ENCODE measurements at places on chromosomes 4 and X.
A peak's percentile ranks its signal among the peaks of the same experiment; 100 is the strongest.

DNA sequence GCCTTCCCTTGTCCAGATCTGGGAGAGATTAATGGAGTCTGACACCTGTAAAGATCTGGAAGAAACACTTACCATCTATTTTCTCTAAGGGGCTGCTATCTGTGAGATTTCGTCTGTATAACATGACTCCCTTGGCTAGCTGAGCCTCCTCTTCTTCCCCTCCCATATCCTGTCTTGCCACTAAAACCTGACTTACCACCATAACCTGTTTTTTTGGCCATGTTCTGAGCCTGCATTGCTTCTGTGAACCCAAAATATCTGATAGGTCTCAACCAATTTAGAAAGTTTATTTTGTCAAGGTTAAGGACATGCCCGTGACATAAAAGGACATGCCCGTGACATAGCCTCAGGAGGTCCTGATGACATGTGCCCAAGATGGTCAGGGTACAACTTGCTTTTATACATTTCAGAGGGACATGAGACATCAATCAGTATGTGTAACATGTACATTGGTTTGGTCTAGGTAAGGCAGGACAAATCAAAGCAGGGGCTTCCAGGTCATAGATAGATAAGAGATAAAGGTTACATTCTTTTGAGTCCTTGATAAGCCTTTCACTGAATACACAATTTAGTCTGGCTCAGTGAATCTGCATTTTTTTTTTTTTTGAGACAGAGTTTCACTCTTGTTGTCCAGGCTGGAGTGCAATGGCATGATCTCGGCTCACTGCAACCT is 11.4 kb downstream of the MGST2 start:
- DNase-seq: no peak

DNA sequence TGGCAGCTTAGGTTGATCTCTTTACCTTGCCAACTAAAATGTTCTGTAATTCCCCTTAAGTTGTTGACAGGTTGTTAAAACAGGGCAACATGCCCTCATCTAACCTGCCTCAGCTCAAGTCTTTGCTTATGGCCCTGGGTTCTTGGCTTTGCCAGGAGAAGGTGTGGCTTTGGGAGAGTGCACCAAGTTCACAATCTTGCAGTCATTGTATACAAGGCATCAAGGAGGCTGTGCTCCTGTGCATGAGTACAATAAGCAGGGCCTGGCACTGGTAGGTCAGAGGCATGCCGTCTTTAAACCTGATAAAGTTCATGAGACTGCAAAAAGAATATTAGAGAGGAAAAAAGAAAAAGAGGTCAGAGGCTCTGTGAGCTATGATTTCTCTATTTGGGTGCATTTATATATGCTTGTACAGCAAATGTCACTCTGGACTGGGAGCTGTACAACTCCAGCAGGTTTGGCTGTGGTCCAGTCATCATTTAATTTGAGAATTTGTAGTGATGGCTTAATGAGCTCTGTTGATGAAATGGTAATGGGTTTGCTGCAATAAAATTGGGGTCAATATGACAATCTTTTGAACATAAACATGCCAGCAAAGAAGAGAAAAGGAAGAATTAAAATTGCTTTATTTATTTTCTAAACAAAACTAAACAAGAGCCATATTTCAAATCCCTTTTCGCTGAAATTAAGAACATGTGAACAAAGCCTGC is 30.3 kb downstream of the AREG start:
- no peak for DNase-seq

GRCh38 chr4:82892467-82892802 is 1.5 kb upstream of the SEC31A start:
- DNase-seq: no peak

DNA sequence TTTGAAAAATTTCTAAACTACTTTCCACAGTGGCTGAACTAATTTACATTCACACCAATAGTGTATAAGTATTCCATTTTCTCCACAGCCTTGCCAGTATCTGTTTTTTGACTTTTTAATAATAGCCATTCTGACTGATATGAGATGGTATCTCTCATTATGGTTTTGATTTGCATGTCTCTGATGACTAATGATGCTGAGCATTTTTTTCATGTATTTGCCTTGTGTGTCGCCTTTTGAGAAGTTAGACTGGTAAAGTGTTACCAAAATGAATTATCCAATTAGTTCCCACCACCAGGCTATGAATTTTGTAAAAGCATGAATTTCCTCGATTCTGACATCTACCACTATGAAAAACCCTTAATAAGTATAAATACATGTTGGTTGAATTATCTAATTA is 242.2 kb upstream of the GK2 start:
- DNase-seq: no peak

DNA sequence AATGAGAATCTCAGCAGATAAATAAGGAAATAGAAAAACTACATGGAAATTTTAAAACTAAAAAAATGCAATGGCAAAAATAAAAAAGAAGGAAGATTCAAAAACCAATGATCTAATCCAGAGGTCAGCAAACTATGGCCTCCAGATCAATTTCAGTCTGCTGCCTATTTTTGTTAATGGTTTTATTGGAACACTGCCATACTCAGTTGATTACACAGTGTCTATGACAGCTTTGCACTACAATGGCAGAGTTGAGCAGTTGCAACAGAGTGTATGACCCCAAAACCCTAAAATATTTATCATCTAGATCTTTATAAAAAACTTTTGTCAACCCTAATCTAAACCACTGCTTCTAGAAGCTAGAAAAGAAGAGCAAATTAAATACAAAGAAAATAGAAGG is 170.3 kb downstream of the RAB28 start:
- no peak for DNase-seq

- DNase-seq: no peak
Observed at GRCh38 chr4:117814277-117815246, 219.7 kb upstream of the NDST3 start.

- DNase-seq: no peak
Observed at GRCh38 chr4:120855307-120856001, 67.1 kb downstream of the PRDM5 start.

DNA sequence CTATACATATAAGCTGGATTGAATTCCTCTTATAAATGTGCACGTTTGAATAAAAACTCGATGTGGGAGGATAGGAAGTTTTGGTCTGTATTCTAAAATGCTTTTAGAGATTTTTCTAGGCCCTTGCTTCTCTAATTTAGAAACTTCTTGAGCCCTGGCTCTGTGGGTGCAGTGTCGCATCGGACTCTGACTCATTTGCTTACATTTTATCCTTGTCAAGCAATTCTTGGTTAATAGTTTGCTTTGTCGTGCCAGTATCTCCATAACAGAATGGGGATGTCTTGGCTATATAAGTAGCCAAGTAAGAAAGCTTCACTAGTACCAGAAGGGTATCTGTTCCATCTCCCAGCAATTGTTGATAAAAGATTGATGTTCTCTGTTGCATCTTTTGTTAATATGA is 10.7 kb downstream of the SGMS2 start:
- DNase-seq: no peak

DNA sequence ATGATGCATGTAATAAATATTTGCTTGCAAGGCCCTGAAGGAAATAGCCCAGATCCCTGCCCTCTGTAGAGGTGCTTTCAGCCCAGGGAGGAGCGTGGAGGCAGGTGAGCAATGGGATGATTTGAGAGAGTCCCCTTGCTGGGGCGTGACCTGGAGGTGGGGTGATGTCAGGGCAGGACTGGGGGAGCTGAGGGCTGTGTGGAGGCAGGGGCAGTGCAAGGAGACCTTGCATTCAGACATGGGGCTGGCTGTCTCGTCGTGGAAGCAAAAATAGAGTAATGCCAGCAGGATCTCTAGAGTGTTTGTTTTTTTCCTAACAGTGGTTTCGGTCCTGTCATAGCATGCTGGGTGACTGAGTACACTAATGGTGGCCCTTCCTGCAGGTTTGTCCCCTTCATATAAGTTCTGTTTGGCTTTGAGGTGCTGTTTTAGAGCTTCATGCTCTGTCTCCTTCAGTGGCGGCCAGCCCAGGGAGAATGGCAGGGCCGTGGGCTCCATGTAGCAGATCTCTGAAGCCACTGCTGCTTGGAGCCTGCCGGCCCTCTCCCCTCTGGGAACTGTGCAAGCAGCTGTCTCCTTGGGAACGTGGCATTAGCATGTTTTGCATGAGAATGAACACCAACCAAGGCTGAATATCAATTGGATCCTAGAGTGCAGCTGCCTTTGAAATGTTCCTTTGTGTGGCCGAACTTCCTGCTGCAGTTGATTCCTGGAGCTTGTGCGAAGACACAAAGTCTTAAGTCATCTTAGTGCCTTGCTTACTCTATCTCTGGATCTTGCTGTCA is 39.3 kb upstream of the CLDN34 start:
- no peak for DNase-seq

GRCh38 chrX:115363897-115364296 is 74.4 kb downstream of the LUZP4 start:
- no peak for DNase-seq

- no peak for DNase-seq
Observed at GRCh38 chr4:187562345-187562744, 433.2 kb upstream of the ZFP42 start.

DNA sequence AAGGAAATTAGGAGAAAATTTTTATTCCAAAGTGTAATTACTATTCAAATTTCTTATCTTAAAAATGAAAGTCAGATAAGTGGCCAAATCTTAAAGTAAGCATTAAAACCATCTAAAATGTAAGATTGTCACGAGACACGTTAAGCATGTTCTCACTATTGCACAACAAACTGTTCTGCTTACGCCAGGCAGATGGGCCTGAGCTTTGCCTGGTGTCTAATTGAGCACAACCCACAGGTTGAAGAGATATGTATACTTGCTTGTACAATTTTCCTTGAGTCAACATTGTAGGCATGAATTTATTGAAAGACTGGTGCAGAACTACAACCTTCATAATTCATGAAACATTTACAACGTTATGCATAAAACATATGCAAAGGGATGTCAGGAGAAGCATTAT is 3.9 kb downstream of the RNF128 start:
- DNase-seq: no peak

DNA sequence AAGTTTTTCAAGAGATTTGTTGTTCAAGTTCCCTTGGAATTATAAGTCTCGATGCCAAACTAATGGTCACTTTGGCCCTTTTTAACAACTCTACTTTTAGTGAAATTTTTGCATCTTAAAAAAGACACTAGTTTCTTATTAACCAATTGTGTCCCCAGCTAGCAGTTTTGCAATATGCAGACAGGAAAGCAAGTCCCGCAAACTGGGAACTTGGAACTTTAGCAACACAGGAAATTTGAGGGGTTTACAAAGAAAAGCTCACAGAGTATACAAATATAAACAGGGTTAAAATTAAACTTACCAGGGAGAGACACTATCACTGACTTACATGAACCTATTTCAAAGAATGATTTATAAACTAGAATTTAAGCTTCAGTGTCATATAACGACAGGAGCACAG is 137.9 kb downstream of the ANK2 start:
- no peak for DNase-seq

DNA sequence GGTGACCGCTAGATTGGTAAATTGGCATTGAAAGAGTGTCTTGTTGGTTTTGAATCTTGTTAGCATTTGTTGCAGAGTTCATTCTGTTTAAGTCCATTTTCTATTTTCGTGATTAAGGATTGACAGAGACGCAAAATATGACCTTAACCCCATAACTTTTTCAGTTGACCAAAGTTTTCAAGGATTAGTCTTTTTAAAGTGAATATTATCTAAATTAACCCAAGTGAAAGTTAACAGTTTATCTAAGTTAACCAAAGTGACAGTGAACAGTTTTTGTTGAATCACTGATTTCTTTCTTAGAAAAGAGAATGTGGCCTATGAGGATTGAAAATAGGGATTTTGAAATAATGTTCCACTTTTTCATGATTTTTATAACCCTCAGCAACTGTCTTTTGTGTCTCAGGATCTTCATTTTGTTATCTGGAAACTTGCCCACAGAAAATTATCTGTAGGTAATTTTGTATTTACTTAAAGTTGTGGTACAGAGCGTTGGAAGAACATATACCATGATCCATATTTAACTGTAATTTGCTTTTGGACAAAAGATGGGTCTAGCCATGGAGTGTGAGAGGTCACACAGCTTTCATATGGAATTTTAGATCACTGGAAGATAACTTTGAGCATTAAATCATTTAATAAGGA is 3.3 kb downstream of the CPEB2 start:
- DNase-seq: no peak

DNA sequence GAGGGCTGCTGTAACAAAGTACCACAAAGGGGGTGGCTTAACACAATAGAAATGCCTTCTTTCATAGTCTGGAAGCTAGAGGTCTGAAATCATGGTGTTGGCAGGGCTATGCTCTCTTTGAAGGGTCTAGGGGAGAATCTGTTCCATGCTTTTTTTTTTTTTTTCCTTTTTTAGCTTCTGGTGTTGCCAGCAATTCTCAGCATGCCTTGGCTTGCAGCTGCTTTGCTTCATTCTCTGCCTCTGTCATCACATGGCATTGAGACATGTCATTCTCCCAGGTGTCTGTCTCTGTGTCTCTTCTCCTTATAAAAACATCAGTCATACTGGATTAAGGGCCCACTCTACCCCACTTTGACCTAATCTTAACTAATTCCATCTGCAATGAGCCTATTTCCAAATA is 78.6 kb upstream of the BOD1L1 start:
- DNase-seq: no peak

DNA sequence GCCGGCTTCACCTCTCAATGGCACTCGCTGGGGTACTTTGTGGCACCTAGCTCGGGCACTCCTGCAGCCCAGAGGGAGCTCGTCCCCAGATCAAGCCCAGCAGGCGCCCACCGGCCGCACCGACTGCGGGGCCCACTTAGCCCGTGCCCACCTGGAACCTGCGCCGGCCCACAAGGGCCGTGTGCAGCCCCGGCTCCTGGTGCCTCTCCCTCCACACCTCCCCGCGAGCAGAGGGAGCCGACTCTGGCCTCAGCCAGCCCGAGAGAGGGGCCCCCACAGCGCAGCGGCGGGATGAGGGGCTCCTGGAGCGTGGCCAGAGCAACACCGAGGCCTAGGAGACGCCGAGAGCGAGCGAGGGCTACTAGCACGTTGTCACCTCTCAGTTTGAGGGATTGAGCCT is 82.1 kb upstream of the SHISA3 start:
- DNase-seq: no peak

GRCh38 chr4:15479089-15479912 is 9.6 kb downstream of the CC2D2A start:
- DNase-seq: peak; percentile 49

GRCh38 chr4:113682730-113683537 is 78.6 kb downstream of the CAMK2D start:
- DNase-seq: no peak

GRCh38 chrX:10048076-10048475 is 80.9 kb downstream of the CLDN34 start:
- no peak for DNase-seq

DNA sequence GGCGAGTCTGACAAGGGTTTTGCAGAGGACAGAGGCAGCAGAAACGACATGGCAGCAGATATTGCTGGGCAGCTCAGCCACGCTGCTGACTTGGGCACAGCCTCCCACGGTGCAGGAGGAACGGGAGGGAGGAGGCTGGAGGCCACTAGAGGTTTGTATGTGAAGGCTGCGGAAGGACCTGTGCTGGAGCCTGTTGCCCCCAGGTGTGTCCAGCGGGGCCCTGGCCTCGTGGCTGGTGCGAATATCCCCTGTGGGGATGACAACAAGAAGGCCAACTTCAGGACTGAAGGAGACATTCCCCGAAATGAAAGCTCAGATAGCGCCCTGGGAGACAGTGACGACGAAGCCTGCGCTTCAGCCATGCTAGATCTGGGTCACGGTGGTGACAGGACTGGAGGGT is 100.2 kb downstream of the FNIP2 start:
- no peak for DNase-seq

All from hematopoietic multipotent progenitor cell treated with erythropoietin and hydrocortisone succinate and interleukin-3 and kit ligand, for 8 days (in vitro differentiated cells).